ENCODE measurements at places on chromosomes 12 and 14.

DNA sequence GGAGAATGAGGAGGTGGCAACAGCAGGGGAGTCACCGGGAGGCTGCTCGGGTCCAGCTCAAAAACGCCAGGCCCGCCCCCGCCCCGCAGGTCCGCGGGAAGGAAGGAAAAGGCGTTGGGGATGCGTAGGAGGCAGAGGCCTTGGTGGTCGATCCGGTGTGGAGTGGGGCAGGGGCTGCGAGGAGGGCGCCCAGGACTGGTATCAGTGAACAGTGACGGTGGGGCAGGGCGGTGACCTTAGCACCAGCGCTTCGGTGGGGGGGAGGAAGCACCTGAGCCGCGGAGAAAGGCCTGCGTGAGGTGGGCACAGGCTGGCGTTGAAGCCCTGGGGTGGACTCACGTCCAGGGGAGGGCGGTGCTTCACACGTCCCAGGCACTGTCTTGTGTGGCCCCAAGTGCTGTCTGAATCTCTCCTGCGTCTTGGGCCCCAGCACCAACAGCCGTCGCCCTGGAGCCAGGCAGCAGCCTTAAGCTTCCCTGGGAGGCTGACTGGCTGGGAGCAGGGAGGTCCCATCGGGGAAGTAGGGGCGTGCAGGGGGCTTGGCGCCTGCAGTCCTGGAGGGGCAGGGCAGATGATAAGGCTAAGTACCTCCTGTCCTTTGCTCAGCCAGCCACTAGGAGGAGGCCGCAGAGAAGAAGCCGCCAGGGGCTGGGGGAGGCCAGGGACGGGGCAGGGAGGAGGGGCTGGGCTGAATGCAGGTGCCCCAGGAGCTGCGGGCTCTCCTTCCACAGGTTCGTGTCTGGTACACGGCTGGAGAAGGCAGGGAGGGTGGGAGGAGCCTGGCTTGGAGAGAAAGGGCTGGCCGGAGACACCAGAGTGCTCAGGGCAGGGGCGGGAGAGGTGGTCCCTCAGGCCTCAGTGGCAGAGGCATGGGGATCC is 26.5 kb downstream of the ZBTB42 start:
- no peak for DNase-seq

DNA sequence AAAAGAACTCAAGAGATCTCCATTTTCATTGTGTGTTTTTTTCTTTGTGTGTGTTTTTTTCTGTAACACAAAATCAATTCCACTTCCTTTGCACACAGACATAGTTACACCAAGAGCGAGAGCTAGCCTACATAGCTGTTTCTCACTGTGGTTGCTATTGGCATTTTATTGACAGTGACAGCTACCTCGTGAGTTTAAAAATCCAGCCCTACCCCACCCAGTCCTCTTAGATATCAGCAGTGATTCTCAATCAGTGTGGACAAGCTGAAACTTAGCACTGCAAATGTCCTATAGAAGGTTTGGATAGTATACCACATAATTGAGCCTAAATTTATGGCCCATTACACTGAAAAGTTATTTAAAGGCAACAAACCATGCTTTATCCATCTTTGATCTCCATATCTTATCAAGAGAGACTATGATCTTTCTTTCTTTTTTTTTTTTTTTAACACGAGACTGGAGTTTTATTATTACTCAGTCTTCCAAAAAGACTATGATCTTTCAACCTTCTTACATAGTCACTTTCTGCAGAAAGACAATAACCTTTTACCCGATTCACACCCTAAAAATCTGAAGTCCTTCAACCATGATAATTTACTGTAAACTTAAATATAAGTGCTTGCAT is 46.8 kb downstream of the ATP2B1 start:
- DNase-seq: no peak

GRCh38 chr12:93738199-93739058 is 61.3 kb downstream of the CRADD start:
- no peak for DNase-seq

- DNase-seq: no peak
Measured at GRCh38 chr12:57631566-57632072, 1.4 kb downstream of the B4GALNT1 start.

- no peak for DNase-seq
Measured at GRCh38 chr12:106551410-106551809, 31.4 kb upstream of the RFX4 start.

- DNase-seq: no peak
Measured at GRCh38 chr12:104775731-104776231, 182.3 kb downstream of the SLC41A2 start.

GRCh38 chr12:26379777-26380467 is 184.5 kb downstream of the SSPN start:
- no peak for DNase-seq

DNA sequence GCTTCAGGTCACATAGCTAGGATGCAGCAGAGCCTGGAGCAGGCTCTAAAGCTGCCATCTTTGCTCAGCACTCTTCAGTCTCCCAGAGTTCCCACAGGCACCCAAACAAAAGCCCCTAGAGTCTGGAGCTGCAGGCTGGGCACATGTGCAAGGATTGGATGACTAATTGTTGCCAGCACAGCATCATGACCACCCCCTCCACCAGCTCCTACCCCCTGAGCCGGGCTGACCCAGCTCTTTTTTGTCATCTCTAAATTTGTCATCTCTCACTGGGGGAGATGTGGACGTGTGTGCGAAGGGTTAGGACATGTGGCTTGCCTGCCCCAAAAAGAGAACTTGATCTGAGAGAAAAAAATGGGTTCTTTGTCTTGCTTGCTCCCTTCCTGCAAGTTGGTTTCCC is 4.3 kb upstream of the MMP19 start:
- no peak for DNase-seq

- DNase-seq: no peak
Measured at GRCh38 chr12:3605692-3606091, 114.7 kb downstream of the PRMT8 start.

DNA sequence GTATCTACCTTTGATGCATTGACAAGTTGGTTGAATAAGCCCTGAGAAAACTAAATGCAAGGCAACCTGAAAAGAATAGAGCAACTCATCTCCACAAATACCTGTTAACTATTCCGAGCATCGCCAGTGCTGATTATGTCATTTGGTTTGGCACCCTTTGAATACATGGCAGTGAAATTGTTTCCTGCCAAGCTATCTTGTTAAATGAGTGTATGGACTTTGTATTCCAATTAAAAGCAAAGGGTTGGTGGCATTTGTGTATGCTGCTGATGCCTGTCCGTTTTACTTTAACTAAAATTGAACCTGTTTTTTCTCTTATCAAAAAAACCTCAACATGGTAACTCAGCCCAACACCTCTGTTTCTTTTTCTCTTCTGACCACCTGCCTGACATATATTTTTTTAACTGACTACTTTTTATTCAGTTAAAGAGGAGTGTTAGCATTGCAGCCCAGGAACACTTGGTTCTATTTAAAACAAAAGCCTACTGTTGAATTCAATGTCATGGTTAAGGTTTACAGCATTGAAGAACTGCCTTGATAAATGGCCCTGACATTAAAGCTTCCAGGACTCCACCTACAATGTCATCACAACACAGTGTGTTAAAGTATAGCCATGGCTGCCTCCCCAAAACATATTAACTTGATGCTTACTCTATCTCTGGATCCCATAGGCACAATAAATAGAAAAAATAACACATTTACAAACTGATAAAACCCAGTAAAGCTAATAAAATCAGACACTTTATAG is 838.3 kb upstream of the NOVA1 start:
- no peak for DNase-seq

DNA sequence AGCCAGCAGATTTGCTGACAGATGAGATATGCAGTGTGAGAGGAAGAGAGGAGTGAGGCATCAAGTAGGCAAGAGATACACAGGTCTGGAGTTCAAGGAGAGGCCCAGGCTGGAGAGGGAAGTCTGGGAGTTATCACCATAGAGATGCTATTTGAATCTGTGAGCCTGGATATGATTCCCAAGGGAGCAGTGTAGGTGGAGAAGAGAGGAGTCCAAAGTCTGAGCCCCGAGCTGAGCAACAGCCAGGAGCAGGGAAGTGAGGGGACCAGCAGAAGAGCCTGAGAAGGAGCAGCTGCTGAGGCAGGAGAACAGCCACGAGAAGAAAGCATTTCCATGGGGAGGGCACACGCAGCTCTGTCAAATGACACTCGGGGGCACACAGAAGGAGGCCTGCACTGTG is 20.2 kb upstream of the NXPH4 start:
- no peak for DNase-seq

- no peak for DNase-seq
Measured at GRCh38 chr12:115956236-115956635, 321.3 kb downstream of the MED13L start.

GRCh38 chr12:24860546-24860945 is 88.4 kb downstream of the BCAT1 start:
- DNase-seq: no peak

DNA sequence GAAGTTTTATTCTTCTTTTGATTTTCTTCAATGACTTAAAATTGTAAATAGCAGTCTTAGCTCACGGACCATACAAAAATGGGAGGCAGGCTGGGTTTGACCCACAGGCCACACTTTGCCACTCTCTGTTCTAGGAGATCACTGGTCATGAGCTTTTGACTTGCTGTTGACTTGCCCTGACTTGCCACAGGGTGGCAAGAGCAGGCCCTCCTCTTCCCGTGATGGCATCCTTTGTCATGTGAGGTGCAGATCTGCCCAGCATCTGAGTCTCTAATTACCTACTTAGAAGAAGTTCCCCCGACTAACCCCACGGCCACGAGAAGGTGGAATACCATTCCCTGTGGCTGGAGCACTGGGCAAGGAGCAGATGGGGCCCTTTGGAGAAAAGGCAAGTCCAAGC is 81.0 kb upstream of the SCAF11 start:
- no peak for DNase-seq

DNA sequence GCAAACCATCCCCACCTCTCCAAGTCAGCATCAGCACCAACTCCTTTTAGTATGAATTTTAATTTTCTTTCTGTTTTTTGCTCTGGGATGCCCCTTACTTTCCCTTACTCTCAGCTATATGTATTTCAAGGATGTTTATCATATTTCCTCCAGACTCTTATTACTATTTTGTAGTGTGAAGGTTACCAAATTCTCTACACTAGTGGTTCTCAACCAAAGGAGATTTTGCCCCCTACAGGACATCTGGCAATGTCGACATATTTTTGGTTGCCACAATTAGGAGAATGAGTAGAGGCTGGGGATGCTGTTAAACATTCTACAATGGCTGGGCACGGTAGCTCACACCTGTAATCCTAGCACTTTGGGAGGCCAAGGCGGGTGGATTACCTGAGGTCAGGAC is 29.1 kb upstream of the SOS2 start:
- DNase-seq: peak; percentile 21

DNA sequence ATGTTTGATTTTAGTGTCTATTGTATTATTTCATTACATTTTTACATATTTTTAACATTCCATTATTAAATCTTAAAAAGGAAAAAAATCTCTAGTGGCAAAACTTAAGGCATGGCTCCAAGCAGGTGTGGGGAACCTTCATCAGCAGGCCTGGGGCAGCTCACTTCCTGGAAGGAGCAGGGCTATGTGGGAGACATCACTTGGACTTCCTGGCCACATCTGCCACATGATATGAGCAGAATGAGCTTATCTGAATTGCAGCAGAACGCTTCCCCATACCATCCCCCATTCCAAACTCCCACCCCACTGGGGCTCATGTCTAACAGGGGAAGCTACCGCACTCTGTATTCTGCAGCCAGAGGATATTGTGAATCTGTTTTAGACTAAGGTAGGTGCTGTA is 35.0 kb upstream of the KCNA1 start:
- DNase-seq: no peak

GRCh38 chr12:10075451-10075850 is 23.3 kb downstream of the CLEC1A start:
- no peak for DNase-seq

GRCh38 chr12:107311682-107312081 is 218.3 kb upstream of the CRY1 start:
- no peak for DNase-seq

- DNase-seq: no peak
Measured at GRCh38 chr12:107912421-107913004, 138.0 kb downstream of the ASCL4 start.

- DNase-seq: no peak
Measured at GRCh38 chr12:76422543-76423438, 74.6 kb upstream of the BBS10 start.

GRCh38 chr14:68401855-68402254 is 391.0 kb downstream of the ZFP36L1 start:
- no peak for DNase-seq

- DNase-seq: no peak
Measured at GRCh38 chr14:54120260-54120659, 163.6 kb upstream of the BMP4 start.

DNA sequence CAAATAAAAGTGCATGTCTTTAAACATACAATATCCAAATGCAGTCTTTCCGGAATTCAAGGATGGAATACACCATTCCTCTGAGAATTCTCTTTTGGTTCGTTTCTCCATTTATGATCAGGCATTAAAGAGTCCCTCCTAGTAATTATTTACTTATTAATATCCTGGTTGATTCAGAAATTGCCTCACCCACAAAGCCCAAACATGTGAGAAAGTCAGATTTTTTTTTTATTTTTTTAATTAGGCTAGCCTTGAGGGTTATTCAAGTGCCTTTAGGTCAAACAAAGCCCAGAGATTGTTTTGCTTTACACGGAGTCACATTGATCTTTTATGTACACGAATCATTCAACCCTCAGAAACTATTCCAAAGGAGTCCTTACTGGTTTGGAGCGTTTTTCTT is 6.4 kb upstream of the TSPAN8 start:
- no peak for DNase-seq
